Panc1 (cell line): ENCODE measurements at places on chromosomes 11 and 22.

DNA sequence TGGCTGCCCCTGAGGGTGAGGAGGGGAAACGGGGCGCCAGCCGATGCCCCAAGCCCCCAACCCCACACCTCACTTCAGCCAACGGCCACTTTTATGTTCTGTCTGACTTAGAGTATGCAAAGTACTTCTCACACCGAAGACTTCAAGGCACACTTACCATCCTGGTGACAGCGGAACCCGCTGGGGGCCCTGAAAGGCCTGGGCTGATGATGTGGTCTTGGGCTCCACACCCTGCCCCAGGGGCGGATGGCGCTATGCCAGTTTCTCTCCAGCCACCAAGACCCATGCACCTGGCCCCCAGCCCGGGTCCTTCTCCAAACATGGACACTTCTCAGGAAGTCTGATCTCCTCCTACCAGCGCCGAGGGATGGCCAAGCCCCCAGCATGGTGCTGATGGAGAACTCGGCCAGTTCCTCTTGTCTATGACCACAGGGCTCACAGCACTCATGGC lies 175.4 kb downstream of the CTTN start:
- no peak for DNase-seq

GRCh38 chr11:87397011-87397865 lies 359.5 kb downstream of the TMEM135 start:
- DNase-seq, result no peak

- no peak for DNase-seq
Observed at GRCh38 chr11:119878990-119879389, 150.0 kb upstream of the NECTIN1 start.

- DNase-seq, result no peak
Observed at GRCh38 chr11:122632181-122632824, 23.2 kb upstream of the UBASH3B start.

- DNase-seq, result no peak
Observed at GRCh38 chr11:3855808-3856491, 486 bp downstream of the STIM1 start.

GRCh38 chr11:103709371-103709770 lies 327.1 kb upstream of the DDI1 start:
- no peak for DNase-seq

- no peak for DNase-seq
Observed at GRCh38 chr22:47144791-47145425, 382.5 kb downstream of the TBC1D22A start.

GRCh38 chr11:128670631-128671030 lies 23.2 kb upstream of the FLI1 start:
- DNase-seq, result no peak

DNA sequence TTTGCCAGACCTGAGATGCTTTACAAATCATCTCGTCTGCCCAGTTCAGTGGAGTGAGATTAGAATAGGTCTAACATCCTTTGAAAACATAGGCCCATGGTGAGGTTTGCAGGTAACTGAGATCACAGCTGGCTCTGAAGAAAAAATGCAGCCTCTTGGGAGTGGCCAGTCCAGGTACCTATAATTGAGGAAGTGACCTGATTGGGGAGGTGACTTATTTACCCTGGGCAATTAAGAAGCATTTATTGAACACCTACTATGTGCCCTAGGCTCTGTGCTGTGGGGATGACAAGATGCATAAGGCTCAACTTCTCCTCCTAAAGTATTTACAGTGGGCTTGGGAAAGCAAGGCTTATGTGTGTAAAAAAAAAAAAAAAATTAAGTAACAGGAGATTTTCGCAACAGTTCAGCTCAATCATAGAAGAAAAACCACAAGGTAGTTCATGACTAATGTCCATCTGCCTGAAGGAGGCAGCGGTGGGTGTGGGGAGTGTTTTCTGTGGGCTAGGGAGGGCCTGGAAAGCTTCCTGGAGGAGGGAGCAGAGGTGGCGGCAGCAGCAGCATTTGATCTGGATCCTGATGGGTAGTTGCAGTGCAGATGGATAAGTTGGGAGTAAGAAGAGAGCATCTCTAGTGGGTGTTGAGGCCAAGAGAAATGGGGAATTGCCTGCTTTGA lies 16.1 kb downstream of the MICAL2 start:
- no peak for DNase-seq

GRCh38 chr11:58919980-58920379 lies 19.3 kb upstream of the GLYATL1 start:
- DNase-seq, result no peak

GRCh38 chr11:111429066-111429506 lies 50.0 kb upstream of the POU2AF1 start:
- no peak for DNase-seq

GRCh38 chr22:18965526-18966421 lies 29.7 kb upstream of the PRODH start:
- no peak for DNase-seq

DNA sequence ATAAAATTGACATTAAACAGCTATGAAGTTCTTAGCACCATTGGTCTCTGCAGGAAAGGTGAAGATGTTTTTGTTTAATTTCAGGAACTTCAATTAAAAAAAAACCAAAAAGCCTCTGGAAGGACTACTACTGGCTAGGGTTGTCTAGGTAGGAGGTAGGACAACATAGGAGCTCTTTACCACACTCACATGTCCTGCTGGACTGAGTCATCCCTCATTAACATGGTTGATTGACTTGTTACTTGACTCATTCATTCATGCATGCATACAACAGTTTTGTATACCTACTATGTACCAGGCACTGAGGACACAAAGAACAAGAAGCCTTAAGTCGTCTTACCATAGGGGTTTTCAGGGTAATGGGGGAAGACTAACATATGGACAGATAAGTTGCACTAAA lies 216.9 kb upstream of the ARHGAP20 start:
- DNase-seq, result no peak

DNA sequence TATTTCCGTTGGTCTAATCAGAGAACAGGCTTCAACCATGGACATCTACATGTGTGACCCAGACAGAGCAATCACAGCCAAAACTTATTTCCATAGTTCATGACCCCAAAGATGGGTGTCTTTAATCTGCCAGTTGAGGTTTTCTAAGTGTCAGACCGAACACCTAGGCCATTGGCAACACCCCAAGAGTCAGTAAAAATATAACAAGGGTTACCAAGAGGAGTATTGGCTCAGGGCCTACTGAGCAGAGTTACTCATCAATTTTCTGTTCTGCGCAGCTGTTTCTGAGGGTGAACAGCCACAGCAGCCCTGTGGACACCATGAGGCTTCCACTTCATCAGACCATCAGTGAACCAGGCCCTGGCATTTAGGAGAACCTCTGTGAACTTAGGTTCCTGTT lies 18.8 kb downstream of the GUCD1 start:
- DNase-seq, result no peak

DNA sequence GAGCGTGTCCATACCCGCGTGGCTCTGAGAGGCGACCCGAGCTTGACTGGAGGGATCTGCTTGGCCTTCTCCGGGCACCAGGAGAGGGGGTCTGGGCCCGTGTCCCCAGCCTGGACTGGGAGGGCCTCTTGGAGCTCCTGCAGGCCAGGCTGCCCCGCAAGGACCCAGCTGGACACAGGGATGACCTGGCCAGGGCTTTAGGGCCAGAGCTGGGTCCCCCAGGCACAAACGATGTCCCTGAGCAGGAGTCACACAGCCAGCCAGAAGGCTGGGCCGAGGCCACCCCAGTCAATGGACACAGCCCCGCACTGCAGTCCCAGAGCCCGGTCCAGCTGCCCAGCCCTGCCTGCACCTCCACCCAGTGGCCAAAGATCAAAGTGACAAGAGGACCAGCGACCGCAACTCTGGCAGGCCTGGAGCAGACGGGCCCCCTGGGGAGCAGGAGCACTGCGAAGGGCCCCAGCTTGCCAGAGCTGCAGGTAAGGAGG lies 38.2 kb downstream of the TRIOBP start:
- DNase-seq, result no peak

DNA sequence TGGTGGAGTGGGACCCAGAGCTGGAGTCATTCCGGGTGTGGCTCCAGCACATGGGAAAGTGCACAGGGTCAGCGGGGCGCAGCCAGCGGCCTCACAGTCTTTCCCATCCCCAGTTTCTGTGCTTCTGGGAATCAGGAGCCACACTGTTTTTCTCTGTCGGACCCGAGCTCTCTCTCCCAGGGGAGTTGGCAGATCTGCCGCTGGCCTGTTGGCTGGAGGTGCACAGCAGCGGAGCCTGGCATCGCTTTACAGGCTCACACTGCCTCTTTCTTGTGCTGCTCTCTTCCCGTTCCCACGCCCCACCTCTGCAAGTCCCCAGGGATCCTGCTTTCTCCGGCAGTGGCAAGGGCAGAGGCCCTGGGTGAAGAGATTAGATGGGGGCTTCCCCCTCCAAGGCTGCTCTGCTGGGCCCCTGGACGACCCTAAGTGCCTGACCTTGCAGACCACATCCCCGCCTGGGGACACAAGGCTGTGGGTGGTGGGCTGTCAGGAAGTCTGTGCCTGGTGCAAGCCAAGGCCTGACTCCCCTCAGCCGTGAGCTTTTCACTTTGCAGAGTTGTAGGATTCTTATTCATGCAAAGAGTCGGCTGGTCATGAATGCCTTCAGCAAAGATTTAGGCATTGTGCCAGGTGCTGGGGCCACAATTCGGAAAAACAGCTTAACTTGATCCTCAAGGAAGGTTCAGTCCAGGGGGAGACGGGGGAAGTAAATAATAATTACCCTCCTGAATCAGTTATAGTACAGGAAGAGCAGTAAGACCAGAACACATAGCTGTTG lies 116.3 kb downstream of the TIMP3 start:
- DNase-seq, result no peak

DNA sequence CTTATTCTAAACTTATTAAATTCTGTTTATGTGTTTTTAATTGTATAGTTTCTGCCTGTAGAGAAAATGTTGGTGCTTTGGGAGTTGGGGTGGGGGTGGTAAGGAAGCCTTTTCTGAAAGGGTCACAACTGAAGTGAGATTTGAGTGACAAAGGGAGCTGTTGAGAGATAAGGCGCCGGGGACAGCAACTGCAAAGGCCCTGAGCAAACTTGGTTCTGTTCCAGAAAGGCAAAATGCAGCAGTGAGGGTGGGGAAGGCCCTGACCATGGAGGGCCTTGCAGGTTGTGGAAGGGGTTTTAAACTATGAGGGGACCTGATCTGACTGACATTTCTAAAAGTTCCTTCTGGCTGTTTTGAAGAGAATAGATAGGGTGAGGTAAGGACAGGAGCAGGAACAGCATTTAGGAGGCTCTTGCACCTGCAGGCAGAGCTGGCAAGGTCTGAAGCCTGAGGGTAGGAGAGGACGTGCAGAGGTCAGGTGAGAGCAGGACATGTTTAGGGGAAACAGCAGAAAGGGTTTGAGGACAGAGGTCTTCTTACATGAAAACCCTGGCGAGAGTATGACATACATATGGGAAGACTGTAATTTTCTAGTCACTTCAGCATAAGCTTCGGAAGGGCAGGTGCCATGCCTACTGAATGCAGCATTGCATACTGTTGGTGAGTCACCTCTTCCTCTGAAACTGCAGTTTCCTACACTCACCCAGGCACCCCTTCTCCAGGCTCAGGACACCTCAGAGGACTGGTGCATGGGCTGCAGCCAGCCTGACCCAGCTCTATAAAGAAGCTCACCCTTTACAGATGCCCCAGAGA lies 190.7 kb downstream of the SNX19 start:
- DNase-seq, result no peak
